ENCODE measurements at places on chromosomes 16 and 17.
A peak's percentile ranks its signal among the peaks of the same experiment; 100 is the strongest.

DNA sequence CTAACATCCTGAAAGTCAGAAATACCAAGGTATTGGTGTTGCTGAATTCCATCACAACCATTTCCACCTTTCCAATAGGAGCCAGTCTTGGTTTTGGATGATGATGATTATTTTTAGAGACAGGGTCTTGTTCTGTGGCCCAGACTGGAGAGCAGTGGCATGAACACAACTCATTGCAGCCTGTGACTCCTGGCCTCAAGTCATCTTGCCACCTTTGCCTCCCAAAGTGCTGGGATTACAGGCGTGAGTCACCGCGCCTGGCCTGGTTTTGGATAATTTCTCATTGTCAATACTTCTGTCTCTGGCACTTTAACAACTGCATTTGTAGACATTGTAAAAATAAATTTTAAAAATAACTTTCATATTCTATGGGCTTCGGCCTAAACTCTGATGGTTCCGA is 22.6 kb downstream of the STAT5B start:
- peak; percentile 44 for DNase-seq

- DNase-seq, result no peak
Measured at GRCh38 chr17:81438007-81438659, 42.9 kb downstream of the BAHCC1 start.

- no peak for DNase-seq
Measured at GRCh38 chr16:72976438-72977064, 71.4 kb downstream of the ZFHX3 start.

DNA sequence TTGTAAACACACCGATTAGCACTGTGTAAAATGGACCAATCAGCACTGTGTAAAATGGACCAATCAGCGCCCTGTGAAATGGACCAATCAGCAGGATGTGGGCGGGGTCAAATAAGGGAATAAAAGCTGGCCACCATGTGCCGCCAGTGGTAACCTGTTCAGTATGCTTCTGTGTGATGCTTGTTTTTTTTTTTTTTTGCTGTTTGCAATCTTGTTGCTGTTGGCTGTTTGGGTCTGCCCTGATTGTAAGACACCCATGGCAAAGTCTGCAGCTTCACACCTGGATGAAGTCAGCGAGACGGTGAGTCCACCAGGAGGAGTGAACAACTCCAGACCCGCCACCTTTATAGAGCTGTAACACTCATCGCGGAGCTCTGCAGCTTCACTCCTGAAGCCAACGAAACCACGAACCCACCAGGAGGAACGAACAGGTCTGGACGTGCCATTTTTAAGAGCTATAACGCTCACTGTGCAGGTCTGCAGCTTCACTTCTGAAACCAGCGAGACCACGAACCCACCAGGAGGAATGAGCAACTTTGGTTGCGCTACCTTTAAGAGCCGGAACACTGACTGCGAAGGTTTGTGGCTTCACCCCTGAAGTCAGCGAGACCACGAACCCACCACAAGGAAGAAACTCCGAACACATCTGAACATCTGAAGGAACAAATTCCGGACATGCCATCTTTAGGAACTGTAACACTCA is 85.0 kb upstream of the MED9 start:
- DNase-seq, result no peak

GRCh38 chr16:65786916-65787315 is 579.6 kb upstream of the CDH5 start:
- DNase-seq, result no peak

DNA sequence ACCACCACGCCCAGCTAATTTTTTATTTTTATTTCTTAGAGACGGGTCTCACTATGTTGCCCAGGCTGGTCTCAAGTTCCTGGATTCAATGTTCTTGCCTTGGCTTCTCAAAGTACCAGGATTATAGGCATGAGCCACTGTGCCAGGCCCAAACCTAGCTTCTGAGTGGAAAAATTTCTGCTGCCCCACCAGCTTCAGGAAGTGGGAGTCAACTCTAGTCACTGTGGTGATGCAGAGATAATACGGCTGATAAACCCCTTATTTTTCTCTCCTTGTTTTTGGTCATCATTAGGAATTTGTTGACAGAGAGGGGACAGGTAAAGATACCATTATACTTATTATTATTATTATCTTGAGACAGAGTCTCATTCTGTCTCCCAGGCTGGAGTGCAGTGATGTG is 27.8 kb upstream of the PHOSPHO1 start:
- DNase-seq, result no peak

DNA sequence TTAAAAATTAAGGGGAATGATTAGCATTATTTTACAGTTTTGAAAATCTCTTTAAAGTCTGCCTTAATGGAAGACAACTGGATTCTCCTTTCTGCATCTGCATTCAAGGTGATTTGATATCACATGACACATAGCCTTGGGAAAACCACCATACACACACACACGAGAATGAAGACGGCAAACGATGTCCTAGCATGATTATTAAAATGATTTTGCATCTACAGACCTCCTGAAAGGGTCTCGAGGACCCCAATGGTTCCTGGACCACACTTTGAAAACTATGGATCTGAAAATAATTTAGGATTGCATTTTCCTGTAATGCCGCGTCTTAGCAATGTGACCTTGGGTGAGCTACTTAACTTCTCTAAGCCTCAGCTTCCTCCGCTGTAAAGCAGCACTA is 11.8 kb upstream of the CHST4 start:
- DNase-seq, result no peak

DNA sequence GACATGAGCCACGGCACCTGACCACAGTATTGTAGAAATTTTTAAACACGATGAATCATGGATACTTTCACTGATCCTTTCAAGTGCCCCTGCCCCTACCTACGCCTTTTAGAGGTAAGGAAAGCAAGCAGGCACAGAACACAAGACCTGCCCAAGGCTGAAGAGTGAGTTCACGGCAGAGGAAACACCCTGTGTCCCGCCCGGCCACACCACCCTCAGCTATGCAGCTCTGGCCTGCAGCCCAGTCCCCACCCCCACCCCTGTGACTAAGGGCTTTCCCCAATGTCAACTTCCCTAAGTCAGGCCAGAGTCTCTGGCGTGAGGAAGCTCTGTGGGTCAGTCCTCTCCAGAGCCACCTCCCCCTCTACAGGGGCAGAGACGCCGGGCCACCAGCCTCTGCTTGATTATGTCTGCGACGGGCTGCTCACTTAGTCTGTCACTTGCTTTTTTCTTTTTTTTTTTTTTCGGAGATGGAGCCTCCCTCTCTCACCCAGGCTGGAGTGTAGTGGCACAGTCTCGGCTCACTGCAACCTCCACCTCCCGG is 8.4 kb downstream of the SLC16A5 start:
- no peak for DNase-seq

DNA sequence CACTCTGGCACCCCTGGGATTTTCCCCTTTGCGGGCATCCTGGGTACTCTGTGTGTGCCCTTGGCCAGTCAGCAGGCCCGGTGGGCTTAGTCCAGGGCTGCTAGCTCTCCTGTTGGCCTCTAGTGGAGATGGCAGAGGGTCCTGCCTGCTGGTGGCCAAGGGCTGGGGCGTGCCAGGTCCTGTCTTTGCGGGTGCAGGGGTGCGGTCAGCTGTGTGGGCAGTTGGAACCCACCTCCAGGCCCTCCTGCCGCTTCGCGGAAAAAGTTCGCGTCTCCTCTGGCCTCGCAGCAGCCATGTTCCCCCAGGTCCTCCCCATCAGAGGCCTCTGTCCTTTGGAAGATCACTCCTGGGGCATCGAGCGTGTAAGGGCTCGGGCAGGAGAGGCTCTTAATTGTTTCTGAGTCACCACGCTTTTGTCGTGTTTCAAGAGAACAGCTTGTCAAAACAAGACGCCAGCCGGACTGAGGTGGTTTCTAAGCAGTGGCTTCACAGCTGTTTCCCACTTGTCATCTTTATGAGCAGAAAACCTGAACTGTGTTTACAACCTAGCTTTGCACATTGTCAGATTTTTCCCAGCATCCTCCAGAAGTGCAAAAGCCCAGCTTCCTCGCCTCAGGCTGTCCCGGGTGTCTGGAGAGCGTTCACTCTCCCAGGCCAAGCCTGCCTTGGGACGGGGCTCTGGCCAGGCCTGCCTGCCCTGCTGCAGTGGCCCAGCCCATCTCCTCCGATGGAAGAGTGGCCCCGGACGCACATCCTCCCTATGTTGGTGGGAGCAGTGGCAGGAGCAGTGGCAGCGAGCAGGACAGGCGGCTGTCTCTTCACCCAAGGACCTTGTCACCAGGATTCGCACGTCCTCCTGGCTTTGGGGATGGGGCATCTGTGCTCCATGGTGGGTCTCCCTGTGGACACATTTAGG is 5.0 kb upstream of the DNASE1L2 start:
- no peak for DNase-seq

GRCh38 chr16:55001931-55002330 is 71.3 kb downstream of the IRX5 start:
- no peak for DNase-seq

DNA sequence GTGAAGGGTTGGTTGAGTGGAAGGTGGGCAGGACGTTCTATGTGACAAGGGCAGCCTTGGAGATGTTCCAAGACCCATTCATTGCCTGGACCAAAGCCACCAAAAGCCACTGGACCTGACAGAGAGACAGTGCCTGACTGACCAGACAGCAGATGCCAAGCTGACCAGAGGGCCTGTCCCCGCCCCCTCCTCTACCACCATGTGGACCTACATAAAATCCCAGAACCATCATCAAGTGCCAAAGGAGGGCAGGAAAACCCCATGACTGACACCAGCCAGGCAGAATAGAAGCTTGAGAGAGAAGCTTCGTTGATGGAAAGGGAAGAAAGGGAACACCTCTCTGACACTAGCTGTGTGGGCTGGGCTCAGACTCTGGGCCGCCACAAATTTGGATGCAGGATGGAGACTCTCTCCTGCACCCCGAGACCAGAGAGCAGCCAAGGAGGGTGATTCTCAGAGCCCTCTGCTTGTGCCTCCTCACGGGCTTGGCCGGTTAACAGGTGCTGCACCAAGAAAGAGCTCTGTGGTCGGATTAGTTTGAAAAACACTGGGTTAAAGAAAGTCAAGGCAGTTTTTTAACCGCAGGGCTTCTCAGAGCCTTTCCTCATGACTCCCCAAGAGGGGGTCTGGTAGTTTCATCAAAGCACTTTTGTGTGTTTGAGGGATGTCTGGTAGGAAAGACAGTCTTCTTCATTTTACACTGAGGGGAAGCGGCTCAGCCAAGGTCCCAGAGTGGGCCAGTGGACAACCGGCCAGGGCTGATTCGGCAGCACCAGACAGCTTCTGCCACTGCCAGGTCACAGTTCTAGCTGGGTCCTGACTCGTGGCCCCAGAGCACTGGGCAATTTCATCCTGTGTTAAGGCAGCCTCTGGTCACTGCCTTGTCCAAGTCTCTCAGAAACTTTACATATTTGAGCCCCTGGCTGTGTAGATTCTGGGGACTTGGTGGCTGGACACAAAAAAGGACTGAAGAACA is 1.7 kb downstream of the TNFRSF13B start:
- no peak for DNase-seq

DNA sequence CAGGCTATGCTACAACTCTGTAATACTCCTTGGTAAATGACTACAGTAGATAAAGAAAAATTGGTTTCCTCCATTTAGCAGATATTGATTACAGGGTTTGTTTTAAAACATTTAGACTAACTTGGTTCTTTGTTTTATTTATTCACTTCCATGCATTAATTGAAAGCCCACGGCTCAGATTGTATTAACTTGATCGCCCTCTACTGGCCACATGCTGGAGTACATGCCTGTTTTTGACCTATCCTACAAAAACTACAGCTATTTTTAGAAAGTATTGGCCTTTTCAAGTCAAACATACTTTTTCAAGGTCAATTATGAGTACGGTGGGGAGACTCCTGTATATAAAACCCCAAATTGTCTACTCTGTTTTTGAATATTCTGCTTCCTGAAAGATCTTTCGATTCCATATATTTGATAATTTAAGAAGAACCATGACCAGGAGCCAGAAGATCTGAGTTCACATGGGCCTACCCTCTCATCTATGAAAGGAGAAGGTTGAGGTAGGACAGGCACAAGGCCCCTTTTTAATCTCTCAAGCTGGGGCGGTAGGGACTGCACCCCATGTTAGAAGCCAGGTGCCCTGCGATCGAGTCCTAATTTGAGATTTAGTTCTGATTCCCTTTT is 51.8 kb downstream of the CA10 start:
- peak; percentile 52 for DNase-seq

DNA sequence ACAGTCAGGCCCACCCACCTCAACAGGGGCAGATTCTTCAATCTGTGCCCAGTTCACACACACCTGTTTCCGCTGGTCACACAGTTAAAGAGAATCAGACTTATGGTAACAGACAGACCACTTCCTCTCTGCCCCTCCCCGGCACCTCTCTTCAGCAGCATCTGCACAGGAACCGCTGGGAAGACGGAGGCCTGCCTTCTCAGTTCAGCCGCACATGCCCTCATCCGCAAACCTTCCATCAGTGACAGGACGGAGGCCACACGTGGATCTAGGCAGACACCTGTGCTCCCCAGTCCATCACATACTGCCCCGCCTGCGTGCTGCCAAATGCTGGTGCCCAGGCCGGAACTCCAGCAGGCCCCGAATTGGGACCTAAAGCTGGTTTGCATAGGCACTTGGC is 10.3 kb downstream of the PHB1 start:
- DNase-seq, result no peak

DNA sequence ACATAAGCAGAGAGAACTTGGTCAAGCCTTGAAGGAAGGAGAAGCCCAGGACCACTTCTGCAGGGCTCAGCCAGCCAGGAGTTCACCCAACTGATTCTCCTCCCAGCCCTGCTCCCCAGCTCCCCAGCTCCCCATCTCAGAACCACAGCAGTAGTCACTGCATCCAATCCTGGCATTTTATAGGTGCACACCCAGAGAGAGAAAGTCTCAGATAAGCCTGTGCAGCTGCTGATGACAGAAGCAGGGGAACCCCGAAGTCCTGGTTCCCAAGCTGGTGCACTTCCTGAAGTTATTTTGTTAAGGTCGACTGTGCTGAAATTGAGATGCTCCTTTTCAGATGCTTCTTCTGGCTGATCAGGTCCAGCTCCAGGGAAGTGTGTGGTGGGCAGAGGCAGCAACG is 6.6 kb downstream of the RNF112 start:
- DNase-seq, result no peak

GRCh38 chr16:28837672-28838557 is 8.2 kb downstream of the TUFM start:
- no peak for DNase-seq

GRCh38 chr16:75289189-75289588 is 37.8 kb upstream of the BCAR1 start:
- DNase-seq, result no peak

DNA sequence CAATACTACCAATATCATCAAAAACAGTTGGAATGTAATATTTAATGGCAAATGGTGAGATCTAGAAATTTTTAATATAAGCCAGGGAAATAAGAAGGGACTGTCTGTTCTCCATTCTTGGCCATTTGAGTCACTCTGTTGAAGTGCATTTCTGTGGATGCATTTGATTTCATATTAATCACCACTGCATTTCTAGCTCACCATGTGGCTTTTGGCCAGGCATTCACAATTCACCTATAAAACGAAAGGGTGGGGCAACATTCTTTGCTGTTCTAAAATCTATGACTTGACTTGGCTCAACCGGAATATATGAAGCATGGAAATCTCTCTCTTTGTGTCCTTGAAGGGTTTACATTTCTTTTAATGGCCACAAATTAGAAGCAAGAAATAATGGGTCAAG is 483.0 kb downstream of the SLC39A11 start:
- DNase-seq, result no peak

Measured in NCI-H446 treated with DMSO at 0.1 percent for 48 hours (cell line).